ENCODE measurements at places on chromosomes 2 and 18. TPM values are rescaled to one million over a fixed set of nuclear protein-coding genes. Genes with fewer than 3 reads are reported as not detected.

Gene PROKR1
- total RNA-seq: not detected

Gene DTYMK
- total RNA-seq: 12.4 TPM

Gene LAPTM4A
- total RNA-seq: 175 TPM

Gene GPD2
- 59.2 TPM for total RNA-seq

Gene CDKL4
- total RNA-seq: 0.91 TPM

Gene CNDP2
- total RNA-seq: 68.5 TPM

Gene GULP1
- 35.6 TPM for total RNA-seq

Gene RSAD2
- 0.33 TPM for total RNA-seq

Gene CKAP2L
- total RNA-seq: 1.3 TPM

Gene ABCB11
- 0.13 TPM for total RNA-seq

Gene EMX1
- not detected for total RNA-seq

Gene CAD
- total RNA-seq: 37.3 TPM

Gene SPP2
- total RNA-seq: not detected

Data from smooth muscle cell of the pulmonary artery (primary cell).